ENCODE measurements at places on chromosomes 13 and 19.

GRCh38 chr13:42367831-42368230, 95.9 kb downstream of the AKAP11 start:
- DNase-seq = no peak

DNA sequence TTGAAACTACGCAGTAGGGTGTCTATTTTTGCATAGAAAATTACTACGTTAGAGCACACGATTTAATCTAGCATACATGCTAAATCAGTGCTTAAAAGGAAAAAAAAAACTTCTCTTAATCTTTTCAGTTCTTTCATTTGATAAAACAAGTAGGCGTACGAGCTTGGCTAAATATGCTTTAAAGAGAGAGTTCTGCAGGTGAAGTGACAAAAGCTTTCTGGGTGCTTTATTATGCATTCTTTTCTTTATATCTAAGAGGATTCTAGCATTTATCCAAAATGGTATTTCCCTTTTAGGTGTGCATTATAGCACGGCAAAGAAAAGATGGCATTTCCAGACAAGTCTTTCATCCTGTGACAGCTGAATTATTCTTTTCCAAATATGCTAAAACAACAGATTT, 281.2 kb downstream of the PCDH9 start:
- no peak for DNase-seq

DNA sequence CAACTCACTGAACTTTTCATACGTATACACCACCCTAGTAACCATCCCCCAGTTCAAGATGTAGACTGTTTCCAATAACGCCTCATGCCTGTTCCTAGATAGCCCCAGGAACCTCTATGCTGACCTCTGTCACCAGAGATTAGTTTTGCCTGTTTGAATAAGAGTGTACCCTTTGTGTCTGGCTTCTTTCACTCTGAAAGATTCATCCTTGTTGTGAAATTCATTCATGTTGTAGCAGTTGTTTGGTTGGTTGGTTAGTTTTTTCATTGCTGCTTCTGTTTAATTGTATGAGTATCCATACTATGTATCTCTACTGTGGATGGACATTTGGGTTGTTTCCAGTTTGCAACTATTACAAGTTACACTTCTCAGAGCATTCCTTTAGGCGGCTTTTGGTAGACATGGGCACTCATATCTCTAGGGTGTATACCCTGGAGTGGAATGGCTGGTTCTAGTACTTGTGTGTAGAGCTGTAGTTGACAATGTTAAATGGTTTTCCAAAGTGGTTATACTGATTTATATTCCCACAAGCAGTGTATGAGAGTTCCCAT, 1.6 kb downstream of the RNASEH2B start:
- DNase-seq = no peak

DNA sequence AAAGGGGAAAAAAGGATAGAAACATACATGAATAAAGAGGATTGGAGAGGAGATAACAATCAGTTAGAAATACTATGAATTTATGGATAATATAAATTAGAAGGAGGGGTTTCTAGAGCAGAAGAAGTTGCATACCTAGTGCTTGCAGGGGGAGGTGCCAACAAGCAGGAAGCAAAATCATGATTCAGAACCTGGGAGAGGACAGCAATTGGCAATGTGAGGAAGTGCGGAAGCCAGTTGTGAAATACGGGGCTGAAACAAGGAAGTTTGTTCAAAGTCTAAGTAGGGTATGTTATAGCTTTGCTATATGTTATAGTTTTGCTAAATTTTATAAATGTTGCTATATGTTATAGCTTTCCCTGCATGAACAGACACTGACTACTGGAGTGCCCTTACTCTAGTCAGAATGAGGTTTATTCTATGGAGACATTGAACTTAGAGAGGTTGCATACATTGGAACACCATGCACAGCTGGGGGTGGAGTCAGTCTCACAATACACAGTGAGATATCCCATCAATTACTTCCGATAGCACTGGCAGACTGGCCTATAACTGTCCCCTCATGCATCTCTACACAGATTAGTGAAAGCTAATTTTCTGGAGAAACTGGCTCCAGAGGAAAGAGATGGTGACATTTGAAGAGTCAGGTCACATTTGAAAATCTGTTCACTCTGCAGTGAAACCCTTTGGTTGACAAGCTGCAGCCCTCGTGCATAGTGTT, 92.1 kb downstream of the GPC6 start:
- DNase-seq = no peak

DNA sequence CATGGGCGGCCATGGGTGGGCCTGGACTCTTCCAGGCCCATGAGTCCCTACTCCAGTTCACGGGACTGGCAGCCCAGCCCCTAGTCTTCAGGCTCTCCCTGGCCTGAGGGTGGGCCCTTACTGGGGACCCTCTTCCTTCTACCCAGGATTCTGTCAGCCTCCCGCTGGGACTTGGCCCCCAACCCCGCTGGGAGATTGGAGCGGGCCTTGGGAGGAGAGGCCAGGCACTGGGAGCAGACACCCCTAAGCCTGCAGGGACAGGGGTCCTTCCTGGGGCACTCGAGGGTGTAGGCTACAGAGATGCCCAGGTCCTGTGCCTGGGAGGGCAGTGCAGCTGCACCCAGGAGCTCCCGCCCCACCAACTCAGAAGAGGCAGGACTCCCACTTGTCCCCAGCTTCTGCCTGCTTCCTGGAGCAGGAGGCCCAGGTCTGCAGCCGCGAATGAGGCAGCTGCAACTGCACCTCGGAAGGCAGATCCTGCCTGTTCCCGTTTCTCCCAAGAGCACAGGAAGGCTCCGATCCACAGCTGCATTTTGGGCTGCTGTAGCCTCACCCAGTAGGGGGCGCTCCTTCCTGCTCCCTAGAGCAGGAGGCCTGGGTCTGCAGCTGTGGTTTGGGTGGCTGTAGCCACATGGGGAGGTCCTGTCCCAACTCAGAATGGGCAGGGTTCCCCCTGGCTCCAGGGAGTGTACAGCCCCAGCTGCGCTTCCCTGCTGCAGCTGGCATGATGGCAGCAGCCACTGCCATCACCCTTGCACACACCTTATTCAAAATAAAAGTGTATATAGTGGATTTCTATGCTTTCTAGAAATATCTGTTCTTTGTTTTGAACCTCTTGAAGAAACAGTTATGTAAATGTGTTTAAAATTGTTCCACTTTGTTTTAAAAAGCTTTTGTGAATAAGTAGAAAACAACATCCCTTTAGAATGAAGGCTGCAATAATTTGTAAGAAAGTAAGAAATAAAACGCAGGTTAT, 46.8 kb downstream of the TEX26 start:
- peak; percentile 44 for DNase-seq

- DNase-seq = no peak
Measured at GRCh38 chr13:99418843-99419140, 82.5 kb upstream of the TM9SF2 start.

- DNase-seq = no peak
Measured at GRCh38 chr13:77701305-77701704, 3.8 kb downstream of the SLAIN1 start.

DNA sequence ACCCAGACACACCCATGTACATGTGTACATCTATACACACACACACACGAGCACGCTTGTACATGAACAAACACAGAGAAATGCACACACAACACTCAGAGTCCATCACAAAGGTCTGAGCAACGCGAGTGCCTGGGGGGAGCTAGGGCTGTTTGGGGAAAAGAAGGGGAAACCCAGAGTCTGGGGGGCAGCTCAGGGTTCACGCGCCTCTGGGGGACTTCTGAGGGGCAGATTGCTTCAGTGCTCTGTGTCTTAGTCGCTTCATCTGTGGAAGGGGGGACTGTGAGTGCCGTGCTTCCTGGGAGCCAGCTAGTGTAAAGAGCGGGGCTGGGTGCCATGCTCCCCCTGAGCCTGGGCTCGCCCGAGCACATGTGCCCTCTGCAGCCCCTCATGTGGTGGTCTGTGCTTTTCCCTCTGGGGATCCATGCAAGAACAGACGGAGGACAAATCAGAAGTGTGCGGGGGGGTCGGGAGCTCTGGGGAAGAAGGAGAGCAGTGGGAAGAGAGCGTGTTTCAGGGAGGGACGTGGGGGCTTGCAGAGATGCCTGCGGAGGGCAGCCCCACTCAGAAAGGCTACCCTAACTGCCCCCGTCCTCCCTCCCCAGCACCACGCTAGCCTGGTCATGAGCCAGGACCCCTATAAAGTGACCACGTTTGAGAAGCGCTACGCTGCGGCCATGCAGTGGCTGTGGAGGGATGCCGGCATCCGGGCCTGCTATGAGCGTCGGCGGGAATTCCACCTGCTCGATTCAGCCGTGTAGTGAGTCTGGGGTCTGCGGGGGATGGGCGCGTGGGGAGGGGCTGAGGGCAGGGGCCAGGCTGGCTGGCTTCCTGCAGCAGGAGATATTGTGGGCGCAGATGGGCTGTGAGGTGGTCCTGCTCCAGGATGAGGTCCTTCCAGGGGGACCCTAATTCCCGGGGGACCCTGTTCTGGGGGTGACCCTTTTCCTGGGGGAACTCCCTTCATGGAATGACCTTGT, 14.0 kb downstream of the GNA15 start:
- no peak for DNase-seq

DNA sequence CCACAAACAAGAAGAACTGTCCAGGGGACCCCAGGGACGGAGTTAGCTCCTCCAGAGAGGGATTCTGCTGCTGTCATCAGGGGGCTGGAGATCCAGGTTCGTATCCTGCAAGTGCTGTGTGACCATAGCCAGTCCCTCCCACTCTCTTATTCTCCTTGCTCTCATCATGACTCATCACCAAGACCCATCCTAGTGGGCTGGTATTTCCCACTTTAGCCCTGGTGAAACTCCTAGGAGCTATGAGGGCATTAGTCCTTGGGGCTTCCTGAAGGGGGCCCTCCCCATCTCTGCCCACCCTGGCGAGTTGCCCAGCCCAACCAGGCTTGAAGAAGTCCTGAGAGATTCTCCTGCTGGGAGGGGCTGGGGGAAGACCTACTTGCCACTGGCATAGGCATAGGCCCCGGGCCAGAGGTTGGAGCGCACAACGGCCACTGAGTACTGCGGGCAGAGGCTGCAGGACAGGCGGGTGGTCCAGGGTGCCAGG, 7.5 kb upstream of the DMWD start:
- no peak for DNase-seq
